ENCODE measurements at places on chromosomes 5 and 9.

GRCh38 chr9:90446200-90446948 lies 196.2 kb downstream of the DIRAS2 start:
- no peak for ATAC-seq

DNA sequence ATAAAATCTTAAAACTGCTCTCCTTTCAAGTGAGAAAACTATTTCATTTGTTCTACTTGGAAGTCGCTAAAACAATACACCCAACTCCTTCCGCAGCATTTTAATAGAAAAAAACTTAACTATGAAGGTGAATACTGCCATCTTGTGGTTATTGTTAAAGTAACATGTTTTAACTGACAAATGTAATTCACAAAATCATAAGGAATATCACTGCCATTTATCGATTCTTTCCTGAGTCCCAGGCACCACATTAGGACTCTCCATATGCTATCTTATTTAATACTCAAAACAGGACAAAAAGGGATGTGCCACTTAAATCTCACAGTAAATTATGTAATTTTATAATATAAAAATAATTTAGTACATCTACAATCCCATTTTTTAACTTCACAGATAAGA lies 130.5 kb upstream of the ITGA1 start:
- no peak for ATAC-seq

GRCh38 chr5:180723936-180724335 lies 15.9 kb downstream of the OR2Y1 start:
- no peak for ATAC-seq

- ATAC-seq, result no peak
Observed at GRCh38 chr5:7941692-7942091, 72.7 kb downstream of the MTRR start.

- ATAC-seq, result no peak
Observed at GRCh38 chr5:83577036-83577636, 105.6 kb downstream of the VCAN start.

- ATAC-seq, result no peak
Observed at GRCh38 chr9:124013309-124014210, 2.0 kb downstream of the LHX2 start.

GRCh38 chr5:173200356-173200755 lies 34.6 kb downstream of the NKX2-5 start:
- no peak for ATAC-seq

DNA sequence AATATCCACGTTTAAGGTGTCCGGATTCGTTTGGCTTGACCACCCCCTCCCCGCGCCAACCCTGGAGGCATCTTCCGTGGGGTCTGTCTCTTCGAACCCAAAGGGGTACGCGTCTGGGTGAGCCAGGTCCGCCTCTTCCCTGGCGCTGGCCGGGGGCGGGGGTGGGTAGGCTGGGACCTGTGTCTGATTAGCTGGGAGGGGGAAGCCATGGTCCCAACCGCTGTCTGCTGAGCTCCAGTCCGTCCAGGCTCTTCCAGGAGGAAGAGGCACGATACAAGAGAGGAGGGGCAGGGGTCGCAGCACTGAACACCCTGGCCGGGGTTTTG lies at the start of gene LVRN:
Gene LVRN, plus strand, starts transcription at position 237 of the 326 bp plus-strand sequence. CDS start 143 bp downstream, outside the sequence.
- no peak for ATAC-seq

- ATAC-seq, result no peak
Observed at GRCh38 chr5:33712664-33713063, 179.1 kb downstream of the ADAMTS12 start.

GRCh38 chr9:32326146-32326545 lies 58.3 kb upstream of the ACO1 start:
- no peak for ATAC-seq

- peak; percentile 53 for ATAC-seq
Observed at GRCh38 chr5:32182463-32183063, 8.4 kb upstream of the GOLPH3 start.

DNA sequence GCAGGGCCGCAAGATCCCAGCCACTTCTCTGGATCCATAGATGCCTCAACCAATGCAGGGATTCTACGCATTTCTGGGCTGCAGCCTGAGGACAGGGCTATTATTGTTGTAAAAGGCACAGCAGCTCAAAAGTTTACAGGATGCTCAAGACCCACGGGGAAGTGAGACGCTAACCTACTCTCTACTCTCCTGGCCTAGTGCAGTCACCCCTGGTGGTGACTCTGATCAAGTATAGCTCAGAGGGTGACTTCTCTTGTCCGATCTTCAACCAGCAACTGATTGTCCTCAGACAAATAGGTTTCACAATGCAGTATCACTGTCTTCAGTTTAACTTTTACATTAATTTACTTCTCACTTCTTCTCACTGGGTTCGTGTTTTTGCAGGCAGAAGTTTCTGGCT lies 34.3 kb upstream of the ZNF354B start:
- no peak for ATAC-seq

Measured in stimulated activated memory B cell treated with anti-CD40 and anti-IgM and Interleukin-4, amounts not matched to agents 10 μg/mL and 1 μg/mL and 100 μg/mL, for 72 hours (primary cell).